Stimulated activated CD8-positive, alpha-beta memory T cell treated with anti-CD3 and anti-CD28 coated beads, Interleukin-2, amount 100 ng/mL, for 1 hour (primary cell): ENCODE measurements at places on chromosomes 16 and 17.

GRCh38 chr16:29811170-29811895, 660 bp upstream of the PRRT2 start:
- DNase-seq, result no peak

DNA sequence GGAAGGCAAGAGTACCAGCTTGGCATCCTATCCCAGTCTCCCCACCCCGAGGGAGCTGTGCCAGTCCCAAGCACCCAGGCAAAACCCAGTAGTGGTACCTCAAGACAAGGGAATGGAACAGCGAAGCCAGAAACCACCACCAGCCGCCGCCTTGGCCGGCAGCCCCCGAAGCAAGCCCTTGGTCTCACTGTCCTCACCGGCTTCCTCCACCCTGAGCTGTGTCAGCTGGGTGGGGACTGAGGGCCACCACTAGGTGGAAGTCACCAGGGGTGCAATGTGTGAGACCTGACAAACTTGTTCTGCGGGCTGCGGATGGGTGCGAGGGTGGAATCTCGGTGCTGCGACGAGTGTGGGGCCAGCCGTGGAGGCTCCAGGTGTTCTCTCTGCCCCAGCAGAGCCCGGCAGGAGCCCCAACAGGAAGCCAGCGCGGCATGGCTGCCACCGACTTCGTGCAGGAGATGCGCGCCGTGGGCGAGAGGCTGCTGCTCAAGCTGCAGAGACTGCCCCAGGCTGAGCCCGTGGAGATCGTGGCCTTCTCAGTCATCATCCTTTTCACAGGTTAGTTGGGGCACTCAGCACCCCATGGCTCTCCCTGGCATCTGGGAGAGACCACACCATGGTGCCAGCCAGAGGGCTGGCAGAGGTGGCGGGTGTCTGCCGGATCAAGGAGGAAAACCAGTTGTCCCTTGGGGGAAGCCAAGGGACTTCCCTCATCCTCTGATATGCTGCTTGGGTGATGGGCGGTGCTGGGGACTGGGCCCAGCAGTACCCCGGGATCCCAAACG, 6.7 kb downstream of the SMIM5 start:
- DNase-seq, result no peak

GRCh38 chr16:14289692-14290340, 218.7 kb downstream of the MRTFB start:
- DNase-seq, result no peak

DNA sequence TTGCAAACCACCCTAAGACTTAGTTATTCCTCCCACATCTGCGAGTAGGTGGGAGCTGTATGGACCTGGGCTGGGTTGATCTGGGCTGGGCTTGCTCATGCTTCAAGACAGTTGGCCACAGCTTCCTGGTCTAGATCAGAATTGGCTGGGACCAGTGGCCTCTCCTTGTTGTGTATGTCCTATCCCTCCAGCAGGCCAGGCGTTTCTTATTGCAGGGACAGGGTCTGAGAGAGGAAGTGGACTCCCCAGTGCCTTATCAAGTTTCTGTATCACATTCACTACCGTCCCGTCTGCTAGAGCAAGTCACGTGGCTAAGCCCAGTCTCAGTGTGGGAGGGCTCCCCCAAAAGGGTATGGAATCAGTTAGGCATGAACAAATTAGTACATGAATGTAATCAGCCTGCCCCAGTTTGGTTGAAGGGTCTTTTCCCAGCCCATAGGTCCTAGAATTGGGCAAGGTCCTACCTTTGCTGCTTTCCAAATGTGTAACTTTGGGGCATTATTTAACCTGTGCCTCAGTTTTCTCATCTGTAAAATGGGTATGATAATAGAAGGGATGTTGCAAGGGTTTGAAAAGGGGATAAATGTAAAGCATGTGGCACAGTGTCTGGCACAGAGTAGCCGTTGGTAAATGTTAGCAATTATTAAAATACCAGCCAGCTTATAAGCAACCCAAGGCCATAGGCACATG, 36.0 kb downstream of the NKD1 start:
- DNase-seq, result no peak

GRCh38 chr17:78613416-78613815, 36.2 kb upstream of the DNAH17 start:
- no peak for DNase-seq

- no peak for DNase-seq
These were observed 7.2 kb downstream of the CCDC137 start for GRCh38 chr17:81673561-81674258.
